A172 (cell line): ENCODE measurements at places on chromosomes 7 and 10.

DNA sequence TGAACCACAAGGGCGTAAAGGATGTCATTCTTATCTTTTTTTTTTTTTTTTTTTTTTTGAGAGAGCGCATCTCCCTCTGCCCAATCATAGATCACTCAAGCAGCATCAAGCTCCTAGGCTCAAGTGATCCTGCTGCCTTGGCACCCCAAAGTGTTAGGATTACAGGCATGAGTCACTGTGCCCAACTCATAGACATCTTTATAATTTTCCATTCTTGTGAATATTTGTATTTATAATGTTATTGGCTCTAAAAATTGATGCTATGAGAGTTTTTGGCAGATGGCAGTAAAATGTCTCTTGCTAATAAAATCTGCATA, 128.7 kb downstream of the AKR1D1 start:
- DNase-seq, result no peak

DNA sequence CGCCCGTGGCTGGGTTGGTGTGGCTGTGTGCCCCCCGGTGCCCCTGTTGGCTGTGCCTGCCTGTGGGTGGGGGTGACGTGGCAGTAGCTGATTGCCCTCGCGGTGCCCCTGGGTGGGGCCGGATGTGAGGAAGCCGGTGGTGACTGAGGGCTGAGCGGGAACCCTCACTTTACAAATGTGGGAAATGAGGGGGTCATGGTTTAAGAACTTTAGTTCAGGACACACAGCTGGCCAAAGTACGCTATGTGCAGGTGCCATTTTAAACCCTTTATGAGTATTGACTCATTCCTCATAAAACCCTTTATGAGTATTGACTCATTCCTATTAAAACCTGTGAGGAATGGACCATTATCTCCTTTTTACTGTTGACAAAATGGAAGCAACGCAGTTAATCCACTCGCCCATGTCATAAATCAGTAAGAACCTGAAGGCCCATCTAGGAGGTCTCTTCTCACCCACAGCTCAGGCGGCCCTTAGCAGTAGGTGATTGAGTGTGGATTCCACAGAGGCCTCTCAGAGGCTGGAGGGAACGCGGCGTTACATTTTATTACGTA, 290.1 kb upstream of the COBL start:
- DNase-seq, result peak; percentile 38

DNA sequence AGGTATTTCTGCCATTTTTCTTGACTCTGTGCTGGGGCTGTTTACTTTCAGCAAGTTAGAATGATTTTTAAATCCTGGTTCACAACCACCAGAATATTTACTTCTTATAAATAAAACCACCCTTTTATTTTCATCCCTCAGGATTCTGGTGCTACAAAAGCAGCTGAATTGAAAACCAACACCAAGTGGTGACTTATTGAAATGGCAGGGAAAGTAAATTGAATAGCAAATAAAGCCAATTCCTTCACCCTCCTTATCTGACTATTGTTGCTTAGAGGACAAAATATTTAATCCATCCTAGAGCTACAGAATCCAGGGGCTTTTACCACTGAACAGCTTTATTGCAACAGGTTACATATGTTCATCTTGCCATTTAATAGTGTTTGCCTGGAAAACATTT, 828.6 kb upstream of the GHITM start:
- no peak for DNase-seq

GRCh38 chr10:112365014-112365432, 8.9 kb upstream of the ACSL5 start:
- no peak for DNase-seq

DNA sequence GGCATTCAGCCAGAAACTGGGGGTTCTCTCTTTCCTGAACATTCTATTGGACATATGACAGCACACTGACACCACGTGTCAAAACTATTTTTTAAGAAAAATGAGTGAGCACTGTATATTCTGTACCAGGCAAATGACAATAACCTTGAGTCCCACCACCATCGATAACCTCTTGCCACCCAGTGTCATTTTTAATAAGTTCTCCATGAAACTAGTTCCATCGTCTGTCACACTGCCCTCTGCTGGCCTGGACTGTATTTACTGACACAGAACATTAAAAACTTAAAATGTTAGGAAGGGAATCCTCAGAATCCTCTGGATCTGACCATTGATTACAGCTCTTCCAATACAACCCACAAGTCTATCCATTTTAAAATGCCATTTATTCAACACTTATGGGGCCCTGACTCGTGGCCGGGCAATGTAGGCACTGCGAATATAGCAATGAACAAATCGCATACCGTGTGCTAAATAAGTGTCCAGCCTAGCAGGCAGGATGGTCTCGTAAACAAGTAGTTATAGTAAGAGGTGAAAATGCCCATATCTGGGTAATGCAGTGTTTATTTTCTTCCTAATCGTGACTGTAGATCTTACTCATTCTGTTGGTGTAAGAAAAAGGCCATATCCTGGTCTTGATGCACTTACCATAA, 35.9 kb upstream of the CACNB2 start:
- peak; percentile 31 for DNase-seq

DNA sequence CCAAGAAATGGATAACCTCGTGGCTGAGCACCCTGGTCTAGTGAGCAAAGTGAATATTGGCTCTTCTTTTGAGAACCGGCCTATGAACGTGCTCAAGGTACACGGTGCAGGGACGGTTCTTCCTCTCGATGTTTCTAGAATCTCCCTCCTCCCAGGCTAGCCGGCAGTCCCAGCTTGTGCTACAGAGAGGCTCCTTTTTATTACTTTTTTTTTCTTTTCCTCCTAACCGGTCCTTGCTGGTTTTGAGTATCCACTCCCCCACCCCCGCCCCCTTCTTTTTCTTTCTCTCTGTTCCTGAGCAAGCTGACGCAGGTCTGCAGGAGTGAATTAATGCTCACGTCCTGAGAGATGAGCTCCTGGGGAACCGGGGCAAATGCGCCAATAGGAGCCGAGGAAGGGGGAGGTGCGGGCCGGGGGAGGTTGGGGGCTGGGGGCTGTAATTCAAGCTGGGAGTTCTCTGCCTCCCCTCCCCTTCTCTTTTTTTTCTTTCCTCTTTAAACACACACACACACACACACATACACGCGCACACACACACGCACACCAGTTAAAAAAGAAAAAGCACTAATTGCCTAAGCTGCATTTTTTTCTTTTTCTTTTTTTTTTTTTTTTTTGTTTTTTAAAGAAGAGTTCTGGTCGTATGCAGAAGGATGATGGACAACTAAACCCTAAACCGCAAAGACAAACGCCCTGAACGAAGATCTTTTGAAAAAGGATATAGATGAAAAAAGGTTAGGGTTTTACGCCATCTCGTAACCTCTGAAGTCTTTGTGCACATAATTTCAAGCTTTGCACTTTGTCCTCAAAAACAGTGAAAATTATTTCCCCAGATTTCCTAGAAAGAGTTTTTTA, 6.6 kb downstream of the CPA2 start:
- DNase-seq, result no peak

- no peak for DNase-seq
Observed at GRCh38 chr7:102895602-102896001, 17.2 kb upstream of the LRRC17 start.

DNA sequence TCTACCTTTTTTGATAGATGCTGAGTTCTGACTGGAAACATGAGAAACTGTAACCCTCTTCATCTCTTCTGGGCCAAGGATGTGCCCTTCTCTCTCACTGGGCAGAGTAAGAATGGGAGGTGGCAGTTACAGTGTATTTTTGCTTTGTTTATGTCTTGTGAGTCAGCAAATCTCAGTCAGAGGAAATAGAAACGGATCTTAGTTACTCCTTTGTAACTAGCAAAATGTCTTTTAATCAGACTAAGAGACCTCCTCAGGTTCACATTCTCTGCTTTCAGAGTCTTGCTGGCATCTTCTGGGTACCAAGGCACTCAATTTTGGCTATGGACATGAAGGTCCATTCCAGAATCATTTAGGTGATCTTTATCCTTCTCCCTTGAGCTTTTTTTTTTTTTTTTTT, 70.9 kb downstream of the HHEX start:
- peak; percentile 60 for DNase-seq

GRCh38 chr10:121127151-121127906, 276.2 kb downstream of the WDR11 start:
- DNase-seq, result no peak

GRCh38 chr10:126568809-126569385, 101.6 kb downstream of the C10orf90 start:
- DNase-seq, result no peak

- no peak for DNase-seq
Observed at GRCh38 chr7:41275255-41275654, 427.6 kb downstream of the INHBA start.

DNA sequence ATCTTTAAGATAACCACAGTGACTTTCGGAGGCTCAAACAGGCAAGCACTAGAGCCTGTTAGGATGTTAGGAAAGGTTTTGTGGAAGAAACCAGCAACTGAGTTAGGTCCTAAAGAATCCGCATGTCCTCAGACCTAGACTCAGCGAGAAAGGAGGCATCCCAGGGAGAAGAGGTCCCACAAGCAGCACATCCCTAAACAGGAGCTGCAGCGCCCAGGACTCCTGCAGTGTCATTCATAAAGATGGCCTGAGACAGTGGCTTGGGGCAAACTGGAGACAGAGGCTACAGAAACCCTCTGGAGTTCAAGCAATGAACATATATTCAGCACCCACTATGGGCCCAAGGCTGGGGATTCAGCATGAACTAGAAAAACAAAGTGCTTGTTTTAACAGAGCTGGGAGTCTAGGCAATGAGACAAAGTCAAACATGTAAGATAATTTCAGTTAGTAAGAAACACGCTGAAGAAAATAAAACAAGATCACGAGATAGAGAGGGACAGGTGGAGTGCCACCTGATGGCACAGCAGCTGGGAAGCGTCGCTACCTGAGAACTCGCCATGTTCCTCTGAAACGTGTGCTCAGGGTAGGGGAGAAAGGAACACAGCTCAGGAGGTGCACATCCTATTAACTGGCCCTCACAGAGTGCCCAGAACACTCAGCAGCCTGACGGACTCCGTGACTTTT, 48.1 kb downstream of the PARD3 start:
- no peak for DNase-seq

DNA sequence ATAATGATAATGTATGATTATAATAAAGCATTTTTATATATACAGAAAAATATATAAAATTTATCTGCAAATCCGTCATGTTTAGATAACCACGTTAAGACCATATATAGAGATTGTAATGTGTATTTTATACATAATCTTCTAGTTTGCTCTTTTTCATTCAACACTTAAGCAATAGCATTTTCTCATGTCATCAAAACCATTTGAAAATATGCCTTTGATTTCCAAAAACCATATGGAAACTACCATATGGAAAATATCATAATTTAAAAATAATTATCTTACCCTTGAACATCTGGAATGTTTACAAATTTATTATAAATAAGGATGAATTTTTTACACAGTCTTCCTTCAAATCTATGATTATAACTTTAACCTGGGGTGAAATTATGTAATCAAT, 250.4 kb upstream of the NPSR1 start:
- no peak for DNase-seq

- DNase-seq, result no peak
Observed at GRCh38 chr7:138542183-138542582, 82.1 kb downstream of the TRIM24 start.

DNA sequence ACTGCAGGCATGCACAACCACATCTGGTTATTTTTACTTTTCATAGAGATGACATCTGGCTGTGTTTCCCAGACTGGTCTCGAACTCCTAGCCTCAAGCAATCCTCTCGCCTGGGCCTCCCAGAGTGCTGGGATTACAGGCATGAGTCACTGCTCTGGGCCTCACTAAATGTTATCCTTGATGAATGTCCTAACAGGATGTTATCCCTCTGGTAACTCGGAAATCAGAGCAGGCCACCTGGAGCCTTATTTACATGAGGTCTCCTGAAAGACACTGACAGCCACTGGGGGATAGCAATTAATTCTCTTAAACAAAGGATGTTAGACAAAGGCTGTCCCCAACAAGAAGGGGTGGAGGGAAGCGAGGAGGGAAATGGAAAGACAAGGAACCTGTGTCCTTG, 4.5 kb upstream of the ZNF438 start:
- DNase-seq, result peak; percentile 58

- DNase-seq, result peak; percentile 92
Observed at GRCh38 chr10:90930070-90930837, 9.4 kb upstream of the ANKRD1 start.

DNA sequence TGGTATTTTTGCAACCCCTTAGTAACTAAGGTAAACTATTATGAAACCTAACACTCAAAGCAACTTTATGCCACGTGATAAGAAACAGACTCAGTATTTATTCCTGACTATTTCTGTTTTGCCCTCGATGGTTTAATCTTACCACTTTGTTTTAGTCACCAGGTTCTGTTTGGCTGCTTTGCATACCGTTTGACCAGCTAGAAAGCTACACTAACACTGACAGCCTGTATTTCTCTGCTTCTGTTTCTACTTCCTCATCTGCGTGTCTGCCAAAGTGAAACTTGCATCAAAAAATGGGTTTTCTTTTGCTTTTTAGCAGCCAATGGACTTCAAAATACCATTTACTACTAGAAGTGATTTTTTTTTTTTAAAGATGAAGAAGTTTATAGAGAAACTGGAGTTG, 802.5 kb downstream of the GRM8 start:
- no peak for DNase-seq

DNA sequence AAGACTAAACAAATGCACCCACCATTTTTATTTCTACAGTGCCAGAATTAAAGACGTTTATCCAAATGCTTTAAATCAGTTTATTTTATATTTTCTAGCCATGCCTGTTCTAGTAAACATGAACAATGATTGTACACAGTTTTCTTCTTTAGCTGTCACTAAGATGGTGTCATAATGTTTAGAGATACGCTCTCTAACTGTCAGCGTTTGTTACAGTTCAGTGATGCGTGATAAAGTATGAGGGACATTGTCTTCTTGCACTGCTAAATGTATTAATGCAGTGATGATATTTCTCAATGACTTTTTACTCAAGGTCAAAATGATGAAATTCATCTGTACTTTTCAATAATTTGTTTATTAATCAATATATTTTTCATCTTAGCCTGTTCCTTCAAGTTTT, 513.6 kb downstream of the ATRNL1 start:
- no peak for DNase-seq

- DNase-seq, result no peak
Observed at GRCh38 chr7:80856769-80857168, 62.1 kb downstream of the SEMA3C start.

- DNase-seq, result no peak
Observed at GRCh38 chr7:134995239-134996096, 9.2 kb downstream of the AGBL3 start.

- no peak for DNase-seq
Observed at GRCh38 chr7:123716877-123717276, 31.9 kb downstream of the WASL start.

- no peak for DNase-seq
Observed at GRCh38 chr7:571718-572415, 52.2 kb upstream of the PDGFA start.

GRCh38 chr7:101749891-101750290, 67.5 kb upstream of the CUX1 start:
- no peak for DNase-seq

DNA sequence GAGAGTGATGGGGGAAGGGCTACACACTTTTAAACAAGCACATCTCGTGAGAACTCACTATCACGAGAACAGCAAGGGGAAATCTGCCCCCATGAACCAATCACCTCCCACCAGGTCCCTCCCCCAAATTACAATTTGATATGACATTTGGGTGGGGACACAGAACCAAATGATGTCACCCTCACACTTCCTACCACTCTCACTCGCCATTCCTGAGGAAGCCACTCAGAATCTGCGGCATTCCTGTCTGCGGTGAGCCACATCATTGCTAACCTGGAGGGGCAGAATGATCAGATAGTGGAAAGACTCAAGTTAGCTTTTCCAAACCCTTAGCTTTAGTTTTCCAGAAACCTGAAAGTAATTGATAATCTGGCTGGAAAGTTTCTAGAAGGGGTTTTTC, 66.9 kb downstream of the MYO3A start:
- peak; percentile 11 for DNase-seq

GRCh38 chr10:100103581-100103980, 21.9 kb upstream of the CPN1 start:
- DNase-seq, result no peak
